ENCODE measurements at places on chromosomes 11 and 22.

DNA sequence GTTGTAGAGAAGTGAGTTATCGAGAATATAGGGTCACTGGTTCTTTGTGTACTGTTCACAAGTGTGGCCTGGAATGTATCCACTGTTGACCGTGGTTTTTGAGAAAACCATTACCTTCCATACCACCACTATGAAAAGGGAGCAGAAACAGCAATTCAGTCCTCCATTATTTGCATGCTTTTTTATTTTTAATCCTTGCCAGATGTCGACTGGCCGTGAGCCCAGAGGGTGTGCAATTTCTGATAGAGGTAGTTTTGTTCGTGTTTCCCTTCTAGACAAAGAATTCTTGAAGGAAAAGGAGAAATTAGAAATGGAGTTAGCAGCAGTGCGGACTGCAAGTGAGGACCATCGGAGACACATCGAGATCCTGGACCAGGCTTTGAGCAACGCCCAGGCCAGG lies 81.7 kb downstream of the AMOTL1 start:
- no peak for DNase-seq

DNA sequence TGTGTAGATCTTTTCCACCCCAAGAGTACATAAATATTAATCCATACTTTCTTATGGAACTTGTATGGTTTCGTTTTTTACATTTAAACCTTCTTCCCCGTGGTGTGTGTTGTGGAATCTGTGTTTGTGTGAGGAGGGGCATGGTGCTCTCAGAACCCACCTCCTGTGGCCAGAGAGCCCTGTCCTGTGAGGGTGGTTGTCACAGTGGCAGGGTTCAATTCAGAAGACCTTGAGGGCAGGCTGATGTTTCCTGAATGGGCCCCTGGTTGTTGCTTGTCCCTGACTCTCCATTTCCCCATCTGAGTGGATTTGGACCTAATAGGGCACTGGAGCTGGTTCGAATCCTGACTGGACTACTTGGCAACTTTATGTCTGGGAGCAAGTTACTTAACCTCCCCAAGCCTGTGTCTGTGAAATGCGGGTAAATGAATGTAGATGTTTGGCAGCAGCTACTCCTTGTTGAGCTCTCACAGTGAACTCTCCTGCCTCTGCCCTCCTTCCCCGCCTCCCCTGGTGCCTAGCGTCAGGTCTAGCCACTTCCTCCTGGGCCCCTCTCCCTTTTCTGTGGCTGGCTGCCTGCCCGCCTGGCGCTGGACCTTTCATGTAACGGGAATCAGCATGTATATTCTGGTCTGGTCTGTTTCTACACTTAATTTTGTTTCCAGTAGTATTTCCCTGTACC lies 7.3 kb downstream of the NEAT1 start:
- no peak for DNase-seq

- no peak for DNase-seq
Observed at GRCh38 chr11:40045312-40045711, 1414.1 kb downstream of the LRRC4C start.

GRCh38 chr11:28209906-28210305 lies 101.7 kb downstream of the METTL15 start:
- DNase-seq, result no peak

DNA sequence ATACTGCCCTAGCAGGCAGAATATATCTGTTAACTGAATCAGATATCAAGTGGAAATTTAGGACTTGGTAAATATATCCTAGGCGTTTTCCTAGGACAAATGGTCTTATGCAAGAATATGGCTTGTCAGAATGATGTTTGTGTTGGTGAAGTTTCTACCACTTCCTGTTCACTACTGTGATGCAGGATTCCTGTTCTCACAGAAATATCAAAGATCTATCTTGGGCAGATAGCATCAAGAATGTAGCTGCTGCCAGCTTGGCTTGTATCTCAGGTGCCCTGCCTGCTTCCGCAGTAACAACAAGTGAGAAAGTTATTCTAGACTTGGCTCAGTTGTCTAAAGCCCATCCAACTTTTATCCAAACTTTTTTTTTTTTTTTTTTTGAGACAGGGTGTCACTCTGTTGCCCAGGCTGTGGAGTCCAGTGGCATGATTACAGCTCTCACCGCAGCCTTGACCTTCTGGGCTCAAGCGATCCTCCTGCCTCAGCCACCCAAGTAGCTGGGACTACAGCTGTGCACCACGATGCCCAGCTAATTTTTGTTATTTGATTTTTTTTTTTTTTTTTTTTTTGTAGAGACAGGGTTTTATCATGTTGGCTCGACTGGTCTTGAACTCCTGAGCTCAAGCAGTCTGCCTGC lies 61.3 kb downstream of the PPME1 start:
- no peak for DNase-seq

- no peak for DNase-seq
Observed at GRCh38 chr11:90737444-90738050, 514.7 kb upstream of the CHORDC1 start.

DNA sequence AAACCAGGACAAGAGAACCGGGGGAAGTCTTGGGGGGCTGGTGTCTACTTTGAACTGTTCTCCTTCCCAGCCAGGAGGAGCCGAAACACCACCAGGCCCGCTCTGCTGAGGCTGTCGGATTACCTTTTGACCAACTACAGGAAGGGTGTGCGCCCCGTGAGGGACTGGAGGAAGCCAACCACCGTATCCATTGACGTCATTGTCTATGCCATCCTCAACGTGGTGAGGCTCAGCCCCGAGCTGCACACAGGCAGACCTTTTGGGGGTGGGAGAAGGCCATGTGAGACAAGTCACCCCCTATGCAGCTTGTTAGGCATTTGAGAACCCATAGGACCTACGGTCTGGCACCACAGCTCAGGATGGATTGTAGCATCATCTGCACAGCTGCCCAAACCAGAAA lies 2.8 kb downstream of the HTR3A start:
- DNase-seq, result no peak

GRCh38 chr11:110079726-110080125 lies 13.5 kb upstream of the ZC3H12C start:
- DNase-seq, result no peak

DNA sequence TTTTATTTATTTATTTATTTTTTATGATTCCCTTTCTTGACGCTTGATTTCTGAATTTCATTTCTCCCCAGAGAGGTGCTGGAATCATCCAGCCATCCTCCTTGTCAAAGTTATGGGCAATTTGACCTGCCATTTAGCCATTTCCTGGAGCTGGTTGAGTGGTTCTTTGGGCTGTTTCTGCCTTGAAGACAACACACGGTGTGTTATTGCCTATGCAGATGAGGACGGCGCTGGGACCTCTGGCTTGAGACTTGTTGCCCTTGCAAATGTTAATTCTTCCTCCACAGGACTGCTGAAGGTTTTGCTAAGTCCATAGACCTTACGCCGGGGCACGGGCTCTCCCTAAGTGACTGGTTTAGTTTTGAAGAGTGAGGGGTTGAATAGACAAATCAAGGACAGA lies 147.9 kb upstream of the PLET1 start:
- no peak for DNase-seq
